ENCODE measurements at places on chromosomes 5 and 9.

- no peaks in the 10 kb centered on the region for H3K4me1 ChIP-seq
- H3K27me3 ChIP-seq: no peaks in the 10 kb centered on the region
- DNase-seq: no peak
- no peak overlapping the region for H3K4me3 ChIP-seq
Observed at GRCh38 chr9:137797206-137798120, 80.1 kb upstream of the CACNA1B start.

GRCh38 chr5:14223372-14223771 is 80.2 kb downstream of the TRIO start:
- no peaks in the 10 kb centered on the region for H3K27me3 ChIP-seq
- no peaks in the 10 kb centered on the region for H3K36me3 ChIP-seq
- H3K27ac ChIP-seq: no peak overlapping the region
- peaks cover 82% of the 10 kb centered on the region for H3K4me1 ChIP-seq

- H3K4me3 ChIP-seq: no peak overlapping the region
- peaks cover 62% of the 10 kb centered on the region for H3K4me1 ChIP-seq
- H3K36me3 ChIP-seq: no peaks in the 10 kb centered on the region
- peak overlapping the region; percentile 5 for H3K27ac ChIP-seq
- no peak for DNase-seq
Observed at GRCh38 chr9:95185956-95186355, 131.6 kb downstream of the FANCC start.

- H3K4me1 ChIP-seq: peaks cover 11% of the 10 kb centered on the region
- H3K27me3 ChIP-seq: no peaks in the 10 kb centered on the region
- no peaks in the 10 kb centered on the region for H3K36me3 ChIP-seq
- DNase-seq: no peak
Observed at GRCh38 chr5:73380041-73380440, 68.5 kb downstream of the FOXD1 start.

GRCh38 chr9:102253099-102253498 is 514.7 kb upstream of the GRIN3A start:
- H3K4me1 ChIP-seq: no peaks in the 10 kb centered on the region
- H3K27ac ChIP-seq: no peak overlapping the region
- no peaks in the 10 kb centered on the region for H3K36me3 ChIP-seq
- no peak overlapping the region for H3K4me3 ChIP-seq

DNA sequence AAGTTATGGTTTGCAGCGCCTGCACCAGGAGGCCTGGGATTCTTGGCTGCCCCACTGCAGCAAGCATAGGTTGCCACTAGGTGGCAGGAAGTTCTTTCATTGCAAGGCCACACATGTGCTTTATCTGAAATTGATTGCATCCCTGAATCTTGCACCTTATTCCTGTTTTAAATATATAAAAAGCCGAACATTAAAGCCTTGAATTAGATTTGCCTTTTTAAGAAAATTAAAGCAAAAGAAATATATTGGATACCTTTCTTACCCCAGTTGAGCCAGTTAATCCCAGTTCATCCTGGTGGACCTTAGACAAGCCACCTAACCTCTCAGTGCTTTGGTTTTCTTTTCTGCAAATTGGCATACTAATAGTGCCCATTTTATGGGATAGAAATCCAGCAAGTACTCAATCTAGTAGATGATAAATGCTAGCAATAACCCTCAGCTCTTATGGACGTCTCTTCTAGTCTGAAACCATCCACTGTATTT is 6.3 kb upstream of the TRMT10B start:
- no peak overlapping the region for H3K27ac ChIP-seq
- DNase-seq: no peak

- H3K27me3 ChIP-seq: no peaks in the 10 kb centered on the region
- H3K4me3 ChIP-seq: no peak overlapping the region
- no peak for DNase-seq
- peaks cover 45% of the 10 kb centered on the region for H3K4me1 ChIP-seq
- H3K27ac ChIP-seq: peak overlapping the region; percentile 61
Observed at GRCh38 chr9:129880654-129881546, 45.6 kb downstream of the USP20 start.

GRCh38 chr9:92564504-92564903 is 28.7 kb upstream of the ECM2 start:
- H3K27me3 ChIP-seq: no peaks in the 10 kb centered on the region
- no peak overlapping the region for H3K4me3 ChIP-seq
- no peak for DNase-seq
- no peak overlapping the region for H3K27ac ChIP-seq

- H3K4me1 ChIP-seq: no peaks in the 10 kb centered on the region
- no peaks in the 10 kb centered on the region for H3K36me3 ChIP-seq
- H3K27me3 ChIP-seq: no peaks in the 10 kb centered on the region
- no peak overlapping the region for H3K27ac ChIP-seq
- no peak overlapping the region for H3K4me3 ChIP-seq
- DNase-seq: no peak
Observed at GRCh38 chr5:10167806-10168205, 81.9 kb downstream of the ATPSCKMT start.

DNA sequence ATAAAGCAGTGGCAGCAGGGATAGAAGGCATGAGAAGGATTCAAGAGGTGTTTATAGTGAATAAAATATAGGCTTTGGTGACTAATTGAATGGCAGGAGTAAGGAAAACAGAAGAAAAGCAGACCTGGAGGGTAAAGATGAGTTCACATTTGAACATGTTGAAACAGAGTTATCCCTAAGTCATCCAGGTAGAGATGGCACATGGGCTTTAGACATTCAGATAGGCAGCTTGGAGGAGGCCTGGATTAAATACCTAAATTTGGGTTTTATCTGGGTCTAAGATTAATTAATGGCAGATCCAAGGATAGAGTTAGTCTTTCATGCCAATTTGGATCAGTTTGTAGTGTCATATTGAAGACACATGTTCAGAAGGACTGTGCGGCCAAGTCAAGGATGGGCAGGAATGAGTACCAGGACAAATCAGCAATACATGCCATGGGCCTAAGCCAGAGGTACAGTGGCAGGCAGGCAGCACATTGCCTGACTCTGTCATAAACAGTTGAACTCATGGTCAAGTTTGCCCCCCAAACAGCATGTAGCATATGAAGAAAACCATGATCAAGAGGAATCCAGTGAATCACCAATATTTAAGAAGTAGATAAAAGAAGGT is 115.5 kb upstream of the SLC12A2 start:
- H3K27ac ChIP-seq: no peak overlapping the region
- H3K4me1 ChIP-seq: peaks cover 6% of the 10 kb centered on the region
- no peak overlapping the region for H3K4me3 ChIP-seq

- H3K4me1 ChIP-seq: no peaks in the 10 kb centered on the region
- H3K27ac ChIP-seq: no peak overlapping the region
- no peaks in the 10 kb centered on the region for H3K27me3 ChIP-seq
- no peaks in the 10 kb centered on the region for H3K36me3 ChIP-seq
Observed at GRCh38 chr5:158922263-158922592, 177.5 kb downstream of the EBF1 start.

DNA sequence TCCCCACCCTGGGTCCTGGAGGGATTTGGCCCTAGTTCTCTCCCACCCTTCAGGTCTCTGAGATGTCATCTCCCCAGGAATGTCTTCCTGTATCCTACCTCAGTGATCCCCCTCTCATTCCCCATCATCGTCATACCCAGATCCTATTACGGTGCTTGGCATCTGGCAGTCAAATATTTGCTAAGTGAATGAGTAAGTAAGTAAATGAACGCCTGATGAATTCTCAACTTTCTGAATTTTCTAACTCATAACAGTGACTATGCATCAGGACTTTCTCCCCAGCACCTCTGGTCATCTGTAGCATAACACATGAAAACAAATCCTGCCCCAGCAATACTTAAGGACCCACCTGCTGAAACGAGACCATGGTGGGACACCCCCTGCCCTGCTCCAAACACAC is 244.2 kb downstream of the EBF1 start:
- H3K4me3 ChIP-seq: no peak overlapping the region
- no peaks in the 10 kb centered on the region for H3K36me3 ChIP-seq
- H3K4me1 ChIP-seq: peaks cover 11% of the 10 kb centered on the region
- no peak for DNase-seq
- no peak overlapping the region for H3K27ac ChIP-seq

DNA sequence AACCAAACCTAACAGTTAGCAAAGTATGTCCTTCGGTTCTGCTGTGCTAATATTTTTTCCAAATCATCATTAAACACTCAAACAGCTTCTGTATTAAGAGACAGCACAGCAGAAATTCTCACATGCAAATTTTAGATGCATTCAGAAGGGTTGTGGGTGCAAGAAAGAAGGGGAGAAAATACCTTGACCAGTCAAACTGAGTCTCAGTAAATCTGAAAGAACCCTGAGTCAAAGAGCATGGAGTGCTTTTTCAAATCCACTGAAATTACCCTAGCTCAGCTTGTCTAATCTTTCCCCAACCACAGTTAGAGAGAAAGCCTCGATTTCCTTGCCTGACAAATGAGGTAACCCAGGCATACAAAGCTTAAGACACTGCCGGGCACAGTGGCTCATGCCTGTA is 55.1 kb downstream of the RETREG1 start:
- H3K36me3 ChIP-seq: no peaks in the 10 kb centered on the region
- H3K4me3 ChIP-seq: no peak overlapping the region
- no peak overlapping the region for H3K27ac ChIP-seq
- DNase-seq: no peak

DNA sequence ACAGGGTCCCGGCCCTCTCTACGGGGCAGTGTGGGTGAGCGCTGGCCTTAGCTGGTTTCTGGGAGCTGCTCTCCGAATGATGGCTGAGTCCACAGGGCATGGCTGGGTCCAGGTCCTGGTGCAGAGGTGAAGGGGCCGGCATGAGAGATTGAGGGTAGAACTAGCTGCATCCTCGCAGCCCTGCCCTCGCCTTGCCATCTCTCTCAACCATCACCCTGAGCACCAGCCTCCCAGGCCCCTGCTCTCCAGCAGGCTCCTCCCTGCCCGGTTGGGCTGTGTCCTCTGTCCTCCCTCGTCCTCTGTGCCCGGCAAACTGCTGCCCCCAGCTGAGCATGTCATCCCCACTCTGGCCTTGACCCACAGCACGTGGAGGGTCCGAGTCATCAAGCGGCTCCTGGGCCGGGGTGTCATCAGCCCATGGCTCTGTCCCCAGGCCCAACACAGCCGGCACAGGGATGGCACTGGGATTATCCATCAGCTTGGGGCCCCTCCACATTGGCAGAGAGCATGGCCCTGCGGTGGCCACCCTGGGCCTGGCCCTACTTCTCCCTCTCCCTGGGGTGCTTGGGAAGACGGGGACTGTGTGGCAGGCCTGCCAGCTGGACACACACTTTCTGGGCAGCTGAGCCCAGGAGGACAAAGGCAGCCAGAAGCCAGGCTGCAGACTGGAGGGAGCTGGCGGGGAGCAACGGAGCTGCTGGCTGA is 8.4 kb downstream of the FLT4 start:
- H3K27ac ChIP-seq: no peak overlapping the region
- no peak overlapping the region for H3K4me3 ChIP-seq
- DNase-seq: no peak
- peaks cover 5% of the 10 kb centered on the region for H3K4me1 ChIP-seq
- H3K36me3 ChIP-seq: no peaks in the 10 kb centered on the region

GRCh38 chr5:147143215-147143614 is 91.6 kb upstream of the STK32A start:
- H3K36me3 ChIP-seq: no peaks in the 10 kb centered on the region
- no peaks in the 10 kb centered on the region for H3K4me1 ChIP-seq
- no peaks in the 10 kb centered on the region for H3K27me3 ChIP-seq
- DNase-seq: no peak

GRCh38 chr5:174371600-174372094 is 326.1 kb downstream of the NSG2 start:
- no peaks in the 10 kb centered on the region for H3K27me3 ChIP-seq
- H3K27ac ChIP-seq: no peak overlapping the region
- H3K4me1 ChIP-seq: no peaks in the 10 kb centered on the region
- no peak overlapping the region for H3K4me3 ChIP-seq
- H3K36me3 ChIP-seq: no peaks in the 10 kb centered on the region

DNA sequence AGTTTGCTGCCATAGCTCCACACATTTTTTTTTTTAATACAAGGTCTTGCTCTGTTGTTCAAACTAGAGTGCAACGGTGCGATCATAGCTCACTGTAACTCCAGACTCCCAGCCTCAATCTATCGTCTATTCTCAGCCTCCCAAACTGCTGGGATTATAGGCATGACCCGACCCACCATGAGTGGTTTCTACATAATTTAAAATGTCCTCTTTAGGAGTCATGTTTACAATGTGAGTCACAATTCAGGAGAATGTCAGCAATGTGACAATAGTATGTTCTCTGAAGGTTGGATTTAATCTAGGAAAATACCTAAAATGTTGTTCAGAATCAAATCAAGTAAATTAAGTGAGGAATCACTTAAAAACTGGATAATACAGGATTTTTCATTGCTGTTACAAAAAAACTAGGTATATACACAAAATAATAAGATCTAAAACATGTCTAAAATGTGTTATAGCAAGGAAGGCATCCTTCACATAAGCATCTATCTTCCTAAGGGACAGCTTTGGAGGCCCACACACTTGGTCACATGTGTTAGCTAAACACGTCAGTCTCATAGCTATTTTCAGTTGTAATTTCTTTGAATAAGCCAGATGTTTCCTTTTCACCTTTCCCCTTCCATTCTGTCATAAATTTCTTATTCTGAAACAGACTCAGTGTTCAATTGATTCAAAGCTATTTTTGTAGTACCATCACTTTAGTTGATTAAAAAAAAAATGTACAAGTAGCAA is 30.0 kb upstream of the ELAVL2 start:
- H3K4me1 ChIP-seq: peaks cover 6% of the 10 kb centered on the region
- H3K27ac ChIP-seq: no peak overlapping the region
- no peaks in the 10 kb centered on the region for H3K27me3 ChIP-seq

- no peak overlapping the region for H3K27ac ChIP-seq
- DNase-seq: no peak
- H3K4me1 ChIP-seq: peaks cover 28% of the 10 kb centered on the region
- H3K4me3 ChIP-seq: no peak overlapping the region
- H3K36me3 ChIP-seq: no peaks in the 10 kb centered on the region
- no peaks in the 10 kb centered on the region for H3K27me3 ChIP-seq
Observed at GRCh38 chr5:987761-988160, 20.8 kb upstream of the NKD2 start.

DNA sequence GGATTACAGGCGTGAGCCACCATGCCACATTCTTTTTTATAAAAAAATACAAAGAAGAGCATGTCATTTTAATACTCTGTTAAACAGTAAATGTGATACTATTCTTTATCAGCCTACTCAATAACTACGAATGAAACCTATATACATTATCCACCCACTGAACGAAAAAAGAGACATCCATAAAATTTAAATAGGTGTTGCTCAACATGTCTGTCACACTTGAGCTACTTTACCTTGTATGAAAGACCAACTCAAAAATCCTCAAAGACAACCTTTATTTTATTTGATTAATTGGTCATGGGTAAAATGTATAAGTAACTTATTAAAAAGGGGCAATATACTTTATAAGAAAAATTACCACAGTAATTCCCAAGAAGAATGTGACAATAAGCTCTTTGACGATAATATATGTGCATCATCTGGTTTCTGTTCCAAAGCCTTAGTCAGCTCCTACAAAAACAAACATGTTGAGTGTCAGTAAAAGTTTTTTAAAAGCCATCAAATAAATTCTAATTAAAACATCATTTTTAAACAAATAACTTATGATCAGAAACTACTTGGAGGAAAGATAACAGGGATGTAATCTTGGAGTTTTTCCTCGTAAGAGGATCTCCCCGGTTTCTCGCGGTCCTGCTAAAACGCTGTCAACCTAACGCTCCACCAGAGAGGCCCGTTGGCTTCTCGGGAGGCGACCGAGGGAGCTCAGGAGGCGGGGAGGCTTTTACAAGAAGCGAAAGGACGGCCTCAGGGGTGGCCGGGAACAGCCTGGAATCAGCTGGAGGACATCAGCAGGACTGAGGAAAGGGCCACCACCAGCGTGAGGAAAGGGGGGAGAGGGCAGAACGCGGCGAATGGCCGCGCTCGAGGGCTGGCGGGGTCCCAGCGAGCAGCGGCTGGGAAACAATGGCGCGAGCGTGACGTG is 13.5 kb upstream of the ANKRD18B start:
- no peaks in the 10 kb centered on the region for H3K36me3 ChIP-seq
- peak; percentile 91 for DNase-seq

- H3K4me1 ChIP-seq: no peaks in the 10 kb centered on the region
- no peak for DNase-seq
- no peak overlapping the region for H3K4me3 ChIP-seq
- H3K36me3 ChIP-seq: no peaks in the 10 kb centered on the region
- H3K27me3 ChIP-seq: no peaks in the 10 kb centered on the region
Observed at GRCh38 chr9:106277966-106278365, 583.6 kb downstream of the TMEM38B start.
